ENCODE measurements at places on chromosomes 6 and 20.

DNA sequence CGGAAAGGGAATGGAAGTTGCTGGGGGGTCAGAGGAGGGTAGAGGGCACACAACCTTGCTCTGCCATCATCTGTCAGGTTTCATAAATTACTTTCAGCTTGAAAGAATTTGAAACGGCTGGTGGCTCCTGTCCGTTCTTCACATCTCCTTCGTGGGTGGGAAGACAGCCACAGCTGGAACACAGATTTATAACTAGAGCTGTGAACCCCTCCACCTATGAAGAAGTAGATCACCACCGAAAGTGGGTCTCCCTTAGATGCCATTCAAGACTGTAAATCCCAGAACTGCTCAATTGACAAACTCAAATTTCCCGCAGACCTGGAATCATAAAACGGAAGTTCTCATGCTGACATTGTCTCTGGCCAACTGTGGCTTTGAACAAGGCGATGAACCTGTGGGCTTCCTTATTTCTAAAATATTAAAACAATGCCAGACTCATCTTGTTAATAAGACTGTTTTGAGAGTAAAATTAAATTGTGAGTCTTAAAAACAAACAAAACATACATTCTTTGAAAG, 65.3 kb downstream of the BTBD3 start:
- no peak for DNase-seq

DNA sequence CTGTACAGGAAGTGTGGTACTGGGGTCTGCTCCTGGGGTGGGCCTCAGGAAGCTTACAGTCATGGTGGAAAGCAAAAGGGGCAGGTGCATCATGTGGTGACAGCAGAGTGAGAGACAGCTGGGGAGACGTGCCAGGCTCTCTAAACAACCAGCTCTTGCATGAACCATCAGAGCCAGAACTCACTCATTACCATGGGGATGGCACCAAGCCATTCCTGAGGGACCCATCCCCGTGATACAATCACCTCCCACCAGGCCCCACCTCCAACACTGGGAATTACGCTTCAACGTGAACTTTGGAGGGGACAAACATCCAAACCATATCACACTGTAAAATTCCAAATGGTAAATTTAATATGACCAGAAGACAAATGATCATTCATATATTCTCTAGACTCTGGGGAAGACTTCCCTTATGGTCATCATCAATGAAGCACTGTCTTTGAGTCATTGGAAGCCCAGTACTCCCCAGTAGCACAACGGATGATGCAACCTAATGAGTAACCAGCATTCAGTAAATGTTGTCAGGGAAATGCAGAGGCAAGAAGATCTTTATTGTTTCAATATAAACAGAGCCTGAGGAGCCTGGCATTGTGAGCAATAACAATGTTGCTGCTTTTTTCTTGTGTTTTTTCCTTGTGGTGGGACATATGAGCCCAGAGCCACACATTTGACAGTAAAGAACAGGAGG, 48.2 kb upstream of the RALY start:
- DNase-seq: no peak

GRCh38 chr20:32050851-32051556, 1.0 kb upstream of the HCK start:
- peak; percentile 37 for DNase-seq

- no peak for DNase-seq
Observed at GRCh38 chr6:141653590-141653989, 479.1 kb upstream of the GJE1 start.

- no peak for DNase-seq
Observed at GRCh38 chr6:93787841-93788240, 368.5 kb upstream of the EPHA7 start.

DNA sequence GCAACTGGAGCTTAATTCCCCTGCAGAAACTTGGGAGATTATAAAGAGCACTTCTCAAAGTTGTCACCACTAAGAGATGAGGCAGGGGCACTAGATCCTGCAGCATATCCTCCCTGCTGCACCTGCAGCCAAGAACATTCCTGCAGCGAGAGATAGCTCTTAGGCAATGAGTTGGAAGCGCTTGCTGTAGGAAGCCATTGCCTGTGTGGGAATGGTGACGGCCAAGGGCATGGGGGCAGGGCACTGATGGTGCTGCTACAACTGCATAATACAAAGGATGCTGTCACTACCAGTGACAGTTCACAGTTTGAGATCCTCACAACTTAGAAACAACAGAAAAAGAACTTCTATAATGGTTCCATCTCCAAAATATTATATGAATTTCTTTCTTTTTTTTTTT, 89.9 kb downstream of the CDS2 start:
- DNase-seq: no peak

GRCh38 chr6:134315974-134316441, 1.9 kb downstream of the SGK1 start:
- DNase-seq: no peak

DNA sequence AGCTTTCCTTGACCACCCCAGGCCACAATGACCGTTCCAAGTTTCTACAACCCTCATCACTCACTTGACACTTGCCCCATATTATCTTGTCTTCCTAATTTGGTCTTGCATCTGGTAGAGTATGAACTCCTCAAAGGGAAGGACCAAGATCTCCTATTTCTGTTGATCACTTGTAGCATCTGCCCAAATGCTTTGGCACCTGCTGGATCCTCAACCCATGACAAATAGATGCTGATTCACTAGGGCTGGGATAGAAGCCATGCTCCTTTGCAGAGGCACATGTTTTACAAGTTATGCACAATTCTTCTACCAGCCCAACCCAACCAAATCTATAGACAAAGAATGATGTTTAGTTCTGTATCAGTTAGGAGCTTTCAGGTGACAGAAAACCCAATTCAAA, 110.7 kb downstream of the UNC5CL start:
- DNase-seq: no peak

DNA sequence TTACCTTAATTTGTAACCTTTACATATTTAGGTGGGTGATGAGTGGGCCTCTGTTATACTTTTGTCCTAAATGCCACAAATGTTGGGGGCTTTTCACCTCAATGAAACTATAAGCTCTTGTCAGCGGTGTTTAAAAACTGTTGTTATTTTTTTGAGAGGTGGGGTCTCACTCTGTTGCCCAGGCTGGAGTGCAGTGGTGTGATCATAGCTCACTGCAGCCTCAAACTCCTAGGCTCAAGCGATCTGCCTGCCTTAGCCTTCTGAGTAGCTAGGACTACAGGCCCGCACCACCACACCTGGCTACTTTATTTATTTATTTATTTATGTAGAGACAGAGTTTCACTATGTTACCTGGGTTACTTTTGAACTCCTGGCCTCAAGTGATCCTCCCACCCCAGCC, 66.7 kb downstream of the ZDHHC14 start:
- DNase-seq: no peak

GRCh38 chr6:158016571-158017383, 35.1 kb downstream of the SYNJ2 start:
- DNase-seq: no peak

GRCh38 chr6:155187106-155187505, 76.7 kb upstream of the CLDN20 start:
- DNase-seq: no peak

DNA sequence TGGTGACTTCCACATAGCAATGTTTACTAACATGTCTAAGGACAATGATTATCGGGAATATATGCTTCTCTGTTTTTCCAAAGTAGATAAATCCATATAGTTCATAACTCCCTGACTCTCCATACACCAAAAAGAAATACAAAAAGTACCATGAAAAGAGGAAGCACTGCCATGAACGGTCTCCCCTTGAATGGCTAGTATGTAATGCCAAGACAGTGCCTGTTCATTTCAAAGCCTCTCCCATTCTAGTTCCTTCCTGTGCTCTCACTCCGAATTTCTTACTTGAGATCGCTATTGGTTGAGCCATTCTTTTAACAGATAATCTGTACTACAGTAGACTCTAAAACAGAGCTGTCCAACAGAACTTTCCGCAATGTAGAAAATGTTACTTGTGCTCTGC, 54.8 kb upstream of the EDN1 start:
- no peak for DNase-seq

DNA sequence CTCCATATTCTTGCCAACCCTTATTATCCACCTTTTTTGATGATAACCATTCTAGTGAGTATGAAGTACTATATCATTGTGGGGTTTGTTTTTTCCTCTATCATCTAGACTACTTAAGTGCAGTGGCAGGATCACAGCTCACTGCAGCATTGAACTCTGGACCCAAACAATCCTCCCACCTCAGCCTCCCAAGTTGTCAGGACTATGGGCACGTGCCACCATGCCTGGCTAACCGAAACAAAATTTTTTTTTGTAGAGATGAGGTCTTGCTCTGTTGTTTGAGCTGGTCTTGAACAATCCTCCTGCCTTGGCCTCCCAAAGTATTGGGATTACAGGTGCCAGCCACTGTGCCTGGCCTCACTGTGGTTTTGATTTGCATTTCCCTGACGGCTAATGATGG, 67.5 kb downstream of the TRPC4AP start:
- no peak for DNase-seq

DNA sequence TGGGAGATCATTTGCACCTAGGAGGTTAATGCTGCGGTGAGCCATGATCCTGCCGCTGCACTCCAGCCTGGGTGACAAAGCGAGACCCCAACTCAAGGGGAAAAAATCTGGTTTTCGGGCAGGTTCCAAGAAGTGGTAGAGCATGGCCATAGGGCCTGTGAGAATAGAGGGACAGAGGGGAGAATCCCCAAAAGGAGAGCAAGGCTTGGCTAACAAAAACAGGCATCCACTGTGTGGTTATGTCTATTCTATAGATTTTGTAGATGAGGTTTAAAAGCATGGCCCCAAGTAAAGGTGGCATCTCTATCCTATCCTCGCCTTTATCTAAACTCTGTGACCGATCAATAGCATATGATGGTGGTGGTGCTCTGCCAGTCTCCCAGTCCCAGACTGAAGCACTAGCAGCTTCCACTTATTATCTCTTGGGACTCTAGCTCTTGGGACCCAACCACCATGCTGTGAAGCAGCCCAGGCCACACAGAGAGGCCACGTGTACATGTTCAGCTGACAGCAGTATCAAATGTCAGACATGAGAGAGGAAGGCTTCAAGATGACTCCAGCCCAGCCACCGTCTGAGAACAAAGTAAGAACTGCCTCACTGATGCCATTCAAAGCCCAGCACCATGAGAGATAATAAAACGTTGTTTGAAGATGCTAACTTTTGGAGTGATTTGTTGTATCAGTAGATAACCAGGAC, 27.7 kb downstream of the EIF2S2 start:
- DNase-seq: no peak

DNA sequence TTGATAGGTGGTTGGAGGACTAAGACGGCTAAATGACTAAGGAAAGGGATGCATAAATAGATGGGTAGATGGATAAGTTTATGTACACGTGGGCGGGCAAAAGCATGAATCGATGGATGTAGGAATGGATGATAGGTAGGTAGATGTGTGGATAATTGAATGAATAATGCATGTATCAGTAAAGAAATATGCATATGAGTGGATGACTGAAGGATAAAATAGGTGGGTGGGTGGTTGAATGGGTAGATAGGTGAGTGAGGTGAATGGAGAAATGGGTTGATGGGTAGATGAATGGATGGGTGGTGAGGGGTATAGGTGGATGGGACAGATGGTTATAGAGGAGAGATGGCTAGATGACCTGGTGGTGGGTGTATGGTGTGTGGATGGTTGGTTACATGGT, 20.2 kb downstream of the SLC12A5 start:
- no peak for DNase-seq

DNA sequence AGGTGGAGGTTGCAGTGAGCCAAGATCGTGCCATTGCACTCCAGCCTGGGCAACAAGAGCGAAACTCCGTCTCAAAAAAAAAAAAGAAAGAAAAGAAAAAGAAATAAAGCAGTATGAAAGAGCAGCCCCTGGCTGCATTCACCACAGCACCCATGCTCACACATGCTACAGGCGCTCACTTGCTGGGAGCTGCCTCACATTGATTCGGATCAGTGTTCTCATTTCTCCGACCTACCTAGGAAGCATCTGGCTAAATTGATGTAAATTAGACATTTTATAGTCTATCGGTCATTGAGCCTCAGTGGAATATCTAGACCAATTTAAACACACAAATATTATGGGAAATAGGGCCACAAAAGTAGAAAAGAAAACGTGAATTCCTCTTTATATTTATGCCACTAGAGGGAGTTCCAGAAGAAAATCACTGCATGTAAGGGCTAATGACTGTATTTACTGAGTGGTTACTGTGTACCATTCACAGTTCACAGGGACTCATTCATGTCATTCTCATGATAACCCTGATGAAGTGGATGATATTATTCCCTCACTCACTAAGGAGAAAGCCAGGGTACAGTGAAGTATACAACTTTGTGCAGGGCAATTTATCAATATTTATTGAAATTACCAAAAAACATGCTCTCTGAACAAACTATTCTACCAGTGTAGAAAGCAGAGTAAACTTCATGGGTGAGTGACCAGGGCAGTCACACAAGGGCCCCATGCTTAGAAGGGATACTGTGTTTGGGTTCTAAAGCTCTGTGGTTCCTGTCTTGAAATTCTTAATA, 5.3 kb upstream of the MOG start:
- peak; percentile 60 for DNase-seq

DNA sequence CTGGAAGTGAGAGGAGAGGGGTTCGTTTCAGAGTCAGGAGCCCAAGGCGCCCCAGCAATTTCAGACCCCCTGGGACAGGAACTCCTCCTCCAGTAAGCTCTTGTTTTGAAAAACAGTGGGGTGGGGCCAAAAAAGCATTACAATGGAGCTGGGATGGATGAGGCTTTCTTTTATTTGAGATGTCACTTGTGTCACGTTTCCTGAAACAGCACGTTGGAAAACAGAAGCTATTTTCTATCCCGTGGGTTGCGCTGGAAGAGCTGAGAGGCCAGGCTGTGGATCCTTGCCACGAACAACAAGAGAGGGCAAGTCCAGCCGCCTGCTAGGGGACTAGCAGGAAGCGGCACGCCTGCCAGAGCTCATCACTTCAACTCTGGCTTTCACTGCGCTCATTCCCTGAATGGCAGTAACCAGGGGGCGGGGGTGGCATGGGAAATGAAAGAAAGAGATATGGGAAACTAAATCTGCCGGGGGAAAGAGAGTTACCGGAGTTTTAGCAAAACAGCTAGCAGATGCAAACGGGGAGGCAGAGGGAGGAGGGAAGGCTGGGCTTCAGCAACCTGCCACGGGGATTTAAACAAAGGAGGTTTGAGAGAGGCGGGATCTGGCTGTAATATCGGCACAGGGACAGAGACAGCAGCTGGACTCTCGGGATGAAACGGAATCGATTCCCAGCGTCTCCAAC, 34.6 kb downstream of the GCNT2 start:
- no peak for DNase-seq

DNA sequence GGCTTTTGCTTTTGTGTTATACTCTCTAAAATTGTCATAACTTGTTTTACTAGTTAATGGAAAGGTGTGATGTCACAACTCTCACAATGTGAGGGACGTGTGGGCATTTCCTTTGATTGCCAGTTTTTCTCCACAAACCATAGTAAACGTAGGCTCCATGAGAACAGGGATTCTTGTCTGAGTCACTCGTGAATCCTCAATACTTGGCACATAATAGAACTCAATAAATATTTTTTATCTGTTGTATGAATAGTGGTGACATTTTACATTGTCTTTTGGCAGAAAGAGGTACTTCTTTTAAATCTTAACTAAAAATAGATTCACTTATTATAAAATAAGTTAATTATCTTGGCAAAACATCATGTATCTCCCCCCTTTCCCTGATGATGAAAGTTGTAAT, 69.0 kb upstream of the CNKSR3 start:
- DNase-seq: no peak

Measured in CD4-positive, alpha-beta T cell treated with Interleukin-10 for 1 hour (primary cell).